ENCODE measurements at places on chromosomes 4 and X.

- DNase-seq = no peak
These were observed 220.1 kb downstream of the PDGFC start for GRCh38 chr4:156751486-156751885.

GRCh38 chrX:19581786-19582185 lies 66.5 kb upstream of the MAP3K15 start:
- no peak for DNase-seq

- DNase-seq = no peak
These were observed 390.7 kb downstream of the MAPK10 start for GRCh38 chr4:85968945-85969819.

GRCh38 chr4:138734746-138735145 lies 280.8 kb upstream of the NOCT start:
- no peak for DNase-seq

DNA sequence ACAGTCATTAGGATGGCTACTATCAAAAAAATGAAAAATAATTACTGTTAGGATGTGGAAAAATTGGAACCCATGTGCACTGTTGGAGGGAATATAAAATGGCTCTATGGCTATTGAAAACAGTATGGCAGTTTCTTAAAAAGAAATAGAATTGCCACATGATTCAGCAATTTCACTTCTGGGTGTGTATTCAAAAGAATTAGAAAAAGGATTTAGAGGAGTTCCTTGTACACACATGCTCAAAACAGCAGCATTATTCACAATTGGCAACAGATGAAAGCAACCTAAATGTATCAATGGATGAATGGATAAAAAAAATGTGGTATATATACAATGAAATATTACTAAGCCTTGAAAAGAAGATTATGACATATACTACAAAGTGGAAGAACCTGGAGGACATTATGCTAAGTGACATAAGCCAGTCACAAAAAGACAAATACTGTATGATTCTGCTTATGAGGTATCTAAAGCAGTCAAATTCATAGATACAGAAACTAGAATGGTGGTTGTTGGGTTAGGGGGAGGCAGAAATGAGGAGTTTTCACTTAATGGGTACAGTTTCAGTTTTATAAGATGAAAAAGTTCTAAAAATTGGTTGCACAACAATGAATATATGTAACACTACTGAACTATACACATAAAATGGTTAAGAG lies 123.2 kb downstream of the ELOVL6 start:
- DNase-seq = no peak

- no peak for DNase-seq
These were observed 201.9 kb downstream of the BANK1 start for GRCh38 chr4:101992446-101992845.

DNA sequence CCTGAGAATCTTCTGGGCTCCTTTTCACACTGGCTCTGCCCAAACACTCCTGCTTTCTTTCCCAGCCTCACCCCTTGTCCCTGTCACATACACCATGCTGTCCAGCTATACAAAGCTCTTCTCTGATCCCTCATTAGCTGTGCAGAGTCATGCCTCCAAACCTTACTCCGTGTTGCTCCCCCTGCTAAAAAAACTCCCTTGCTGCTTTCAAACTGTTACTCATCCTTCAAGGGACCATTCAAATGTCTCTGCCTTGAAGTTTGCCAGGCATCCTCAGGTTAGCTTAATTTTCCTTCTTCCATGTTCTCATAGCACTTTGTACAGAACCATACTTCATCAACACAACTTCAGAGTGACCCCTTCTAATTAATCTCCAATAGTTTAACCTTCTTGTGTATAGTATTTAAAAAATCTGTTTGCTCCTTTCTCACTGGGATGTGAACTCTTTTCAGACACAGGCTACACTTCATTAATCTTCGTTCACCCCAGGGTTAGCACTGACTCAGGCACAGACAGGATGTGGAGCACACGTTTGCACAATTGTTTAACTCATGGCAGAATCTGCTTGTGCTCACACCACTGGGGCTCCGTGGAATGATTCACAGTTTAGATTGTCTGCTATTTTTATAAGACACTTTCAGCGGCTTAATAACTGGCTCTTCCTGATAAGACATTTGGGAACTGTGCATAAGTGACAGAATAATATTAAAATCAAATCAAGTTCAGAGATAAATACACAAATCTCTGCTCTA lies 21.4 kb upstream of the SEL1L3 start:
- no peak for DNase-seq

- DNase-seq = no peak
These were observed 1.4 kb downstream of the SLC16A2 start for GRCh38 chrX:74422576-74423288.

- DNase-seq = no peak
These were observed 170.9 kb downstream of the FRMPD4 start for GRCh38 chrX:12309040-12309743.

- DNase-seq = no peak
These were observed 58.7 kb upstream of the STARD8 start for GRCh38 chrX:68588602-68589371.

Data from stimulated activated CD8-positive, alpha-beta memory T cell treated with anti-CD3 and anti-CD28 coated beads, Interleukin-4, amount 100 ng/mL, for 24 hours (primary cell).